ENCODE measurements at places on chromosomes 16 and 17.

DNA sequence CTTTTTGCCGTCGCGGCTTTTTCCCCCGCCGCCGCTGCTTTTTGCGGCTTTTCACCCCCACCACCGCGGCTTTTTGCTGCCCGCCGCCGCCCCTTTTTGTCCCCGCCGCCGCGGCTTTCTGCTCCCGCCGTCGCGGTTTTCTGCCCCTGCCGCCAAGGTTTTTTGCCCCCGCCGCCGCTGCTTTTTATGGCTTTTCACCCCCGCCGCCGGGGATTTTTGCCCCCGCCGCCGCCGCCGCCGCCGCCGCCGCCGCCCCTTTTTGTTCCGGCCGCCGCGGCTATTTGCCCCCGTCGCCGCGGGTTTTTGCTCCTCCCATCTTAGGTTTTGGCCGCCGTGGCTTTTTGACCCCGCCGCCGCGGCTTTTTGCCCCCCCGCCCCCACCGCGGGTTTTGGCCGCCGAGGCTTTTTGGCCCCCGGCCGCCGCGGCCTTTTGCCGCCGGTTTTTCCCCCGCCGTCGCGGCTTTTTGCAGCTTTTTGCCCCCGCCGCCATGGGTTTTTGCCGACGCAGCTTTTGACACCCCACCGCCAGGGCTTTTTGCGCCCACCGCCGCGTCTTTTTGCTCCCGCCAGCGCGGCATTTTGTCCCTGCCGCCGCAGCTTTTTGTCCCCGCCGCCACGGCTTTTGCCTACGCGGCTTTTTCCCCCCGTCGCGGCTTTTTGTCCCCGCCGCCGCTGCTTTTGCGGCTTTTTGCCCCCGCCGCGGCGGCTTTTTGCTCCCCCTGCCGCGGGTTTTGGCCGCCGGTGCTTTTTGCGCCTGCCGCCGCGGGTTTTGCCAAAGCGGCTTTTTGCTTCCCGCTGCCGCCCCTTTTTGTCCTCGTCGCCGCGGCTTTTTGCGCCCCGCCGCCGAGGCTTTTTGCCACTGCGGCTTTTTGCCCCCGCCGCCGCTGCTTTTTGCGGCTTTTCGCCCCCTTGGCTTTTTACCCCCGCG lies 519.4 kb upstream of the WSB1 start:
- no peak for DNase-seq

DNA sequence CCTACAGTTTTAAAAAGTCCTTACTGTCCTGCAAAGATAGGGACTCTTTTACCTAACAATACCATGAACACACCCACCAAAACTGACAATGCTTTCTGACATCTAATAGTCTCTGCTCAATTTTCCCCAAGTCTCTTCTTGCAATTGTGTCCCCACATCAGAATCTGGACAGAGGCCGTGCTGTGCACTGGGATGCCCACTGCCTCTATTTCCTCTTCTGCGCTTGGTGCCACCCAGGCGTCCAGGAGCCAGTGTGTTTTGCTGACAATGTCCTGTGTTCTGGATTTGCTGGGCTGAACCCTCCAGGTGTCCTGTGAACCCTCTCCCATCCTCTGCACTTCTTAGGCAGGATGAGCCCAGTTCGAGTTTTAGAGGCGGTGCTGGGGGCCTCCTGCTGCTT lies 6.4 kb upstream of the ARHGDIA start:
- DNase-seq, result no peak

DNA sequence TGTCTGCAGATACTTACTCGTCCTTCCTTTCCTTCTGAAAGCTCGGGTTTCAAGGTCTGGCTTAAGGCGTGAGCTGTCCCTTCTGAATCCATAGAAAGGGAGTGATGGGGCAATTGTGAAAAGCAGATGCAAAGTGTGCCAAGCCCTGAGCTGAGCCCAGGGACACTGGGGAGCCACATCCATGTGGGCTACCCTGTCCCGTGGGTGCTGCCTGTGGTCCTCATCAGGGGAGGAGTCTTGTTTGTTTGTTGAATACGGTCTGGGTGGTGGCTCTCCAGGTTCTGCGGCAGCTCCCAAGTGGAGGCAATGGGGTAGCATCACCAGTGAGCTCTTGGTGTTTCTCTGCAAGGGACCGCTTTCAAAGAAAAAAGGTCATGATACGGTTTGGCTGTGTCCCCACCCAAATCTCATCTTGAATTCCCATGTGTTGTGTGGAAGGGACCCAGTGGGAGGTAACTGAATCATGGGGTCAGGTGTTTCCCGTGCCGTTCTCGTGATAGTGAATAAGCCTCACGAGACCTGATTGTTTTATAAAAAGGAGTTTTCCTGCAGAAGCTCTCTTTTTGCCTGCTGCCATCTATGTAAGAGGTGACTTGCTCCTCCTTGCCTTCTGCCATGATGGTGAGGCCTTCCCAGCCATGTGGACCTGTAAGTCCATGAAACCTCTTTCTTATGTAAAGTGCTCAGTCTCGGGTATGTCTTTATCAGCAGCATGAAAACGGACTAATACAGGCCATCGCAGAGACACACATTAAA lies 1.0 kb upstream of the ALG1 start:
- no peak for DNase-seq

- DNase-seq, result no peak
Observed at GRCh38 chr16:23310217-23310616, 8.1 kb downstream of the SCNN1B start.

DNA sequence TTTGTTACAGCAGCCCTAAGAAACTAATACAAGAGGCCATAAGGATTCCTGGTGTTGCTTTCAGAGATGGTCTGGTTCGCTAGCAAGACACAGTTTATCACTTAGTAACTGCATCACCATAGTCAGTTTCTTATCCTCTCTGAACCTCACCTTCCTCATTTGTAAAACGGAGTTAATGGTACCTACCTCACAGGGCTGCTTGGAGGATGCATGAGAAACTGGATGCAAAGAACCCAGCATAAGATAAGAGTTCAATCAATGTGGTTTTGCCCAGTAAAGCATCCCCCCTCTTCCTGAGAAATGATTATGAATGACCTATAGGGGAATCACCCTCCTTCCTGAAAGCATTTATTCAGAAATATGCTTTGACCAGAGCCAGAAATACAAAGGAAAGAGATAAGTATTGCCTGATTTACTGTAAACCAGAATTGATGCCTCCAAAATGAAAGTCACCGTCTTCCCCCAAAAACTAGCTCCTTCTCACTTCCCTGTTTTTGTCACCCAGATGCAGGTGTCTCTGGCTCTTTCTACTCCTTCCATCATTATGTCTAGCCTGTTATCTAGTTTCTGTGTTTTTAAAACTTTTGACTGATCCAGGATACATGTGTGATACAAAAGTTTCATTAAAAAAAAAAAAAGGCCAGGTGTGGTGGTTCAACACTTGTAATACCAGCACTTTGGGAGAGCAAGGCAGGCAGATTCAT lies 2.8 kb upstream of the TEFM start:
- DNase-seq, result no peak

- DNase-seq, result peak; percentile 93
Observed at GRCh38 chr16:88799569-88800276, 3.9 kb upstream of the CDT1 start.

DNA sequence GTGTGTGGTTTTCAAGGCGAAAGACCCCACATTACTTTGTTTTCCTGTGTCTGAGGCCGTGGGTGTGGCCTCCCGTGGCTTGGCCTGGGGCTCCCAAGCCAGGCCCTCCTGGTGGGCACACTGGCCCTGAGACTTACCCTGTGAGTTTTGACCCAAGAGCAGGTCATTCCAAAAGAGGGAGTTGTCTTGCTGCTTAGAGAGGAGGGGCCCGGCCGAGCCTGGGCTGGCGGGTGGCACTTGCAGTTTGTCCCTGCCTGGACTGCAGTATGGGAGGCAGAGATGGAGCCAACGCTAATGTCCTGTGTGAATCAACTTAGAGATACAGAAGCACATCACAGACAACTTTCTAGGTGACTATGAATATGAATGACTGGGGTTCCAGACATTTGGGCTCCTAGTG lies 22.7 kb downstream of the PLEKHG4 start:
- no peak for DNase-seq

DNA sequence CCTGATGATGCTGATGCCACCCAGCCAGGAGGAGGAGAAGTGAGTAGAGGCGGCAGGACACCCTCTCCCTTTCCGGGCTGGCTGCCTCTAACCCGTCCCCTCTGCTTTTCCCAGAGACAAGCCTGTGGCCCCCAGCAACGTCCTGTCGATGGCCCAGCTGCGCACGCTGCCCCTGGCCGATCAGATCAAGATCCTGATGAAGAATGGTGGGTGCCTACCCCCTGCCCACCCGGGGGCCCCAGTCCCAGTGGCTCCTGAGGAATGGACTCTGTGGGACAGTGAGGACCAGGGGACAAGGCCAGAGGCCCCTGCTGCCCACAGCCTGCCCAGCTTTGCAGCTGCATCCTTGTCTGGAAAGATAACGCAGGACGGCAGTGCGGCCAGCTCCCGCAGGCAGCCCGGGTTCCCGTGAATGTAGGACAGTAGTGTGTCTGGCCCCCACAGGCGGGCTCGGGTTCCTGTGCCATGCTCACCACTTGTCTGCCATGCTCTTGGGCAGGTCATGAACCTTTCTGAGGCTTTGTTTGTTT lies 19.9 kb downstream of the POLR3E start:
- DNase-seq, result no peak

- no peak for DNase-seq
Observed at GRCh38 chr17:15112846-15113617, 152.1 kb downstream of the PMP22 start.

DNA sequence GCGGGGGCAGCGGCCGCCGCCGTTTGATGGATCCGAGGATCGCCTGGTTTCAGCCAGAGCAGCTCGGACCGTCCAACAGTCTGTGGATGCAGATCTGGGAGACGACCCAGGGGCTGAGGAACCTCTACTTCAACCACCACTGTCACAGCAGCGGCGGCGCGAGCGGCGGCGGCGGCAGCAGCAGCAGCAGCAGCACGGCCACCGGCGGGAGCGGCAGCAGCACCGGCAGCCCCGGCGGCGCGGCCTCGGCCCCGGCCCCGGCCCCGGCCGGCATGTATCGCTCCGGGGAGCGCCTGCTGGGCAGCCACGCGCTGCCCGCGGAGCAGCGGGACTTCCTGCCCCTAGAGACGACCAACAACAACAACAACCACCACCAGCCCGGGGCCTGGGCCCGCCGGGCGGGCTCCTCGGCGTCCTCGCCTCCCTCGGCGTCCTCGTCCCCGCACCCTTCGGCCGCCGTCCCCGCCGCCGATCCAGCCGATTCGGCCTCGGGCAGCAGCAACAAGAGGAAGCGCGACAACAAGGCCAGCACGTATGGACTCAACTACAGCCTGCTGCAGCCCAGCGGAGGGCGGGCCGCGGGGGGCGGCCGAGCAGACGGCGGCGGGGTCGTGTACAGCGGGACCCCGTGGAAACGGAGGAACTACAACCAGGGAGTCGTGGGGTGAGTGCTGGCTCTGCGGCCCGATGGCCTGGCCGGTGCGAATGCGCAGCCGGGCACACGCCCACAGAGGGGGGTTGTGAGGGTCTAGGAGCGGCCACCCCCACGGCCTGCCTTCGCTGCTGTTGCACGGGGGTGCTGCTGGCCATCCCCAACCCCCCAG lies 702 bp downstream of the TENT4B start:
- DNase-seq, result peak; percentile 30

- no peak for DNase-seq
Observed at GRCh38 chr17:63859257-63859656, 14.2 kb downstream of the CSH2 start.

DNA sequence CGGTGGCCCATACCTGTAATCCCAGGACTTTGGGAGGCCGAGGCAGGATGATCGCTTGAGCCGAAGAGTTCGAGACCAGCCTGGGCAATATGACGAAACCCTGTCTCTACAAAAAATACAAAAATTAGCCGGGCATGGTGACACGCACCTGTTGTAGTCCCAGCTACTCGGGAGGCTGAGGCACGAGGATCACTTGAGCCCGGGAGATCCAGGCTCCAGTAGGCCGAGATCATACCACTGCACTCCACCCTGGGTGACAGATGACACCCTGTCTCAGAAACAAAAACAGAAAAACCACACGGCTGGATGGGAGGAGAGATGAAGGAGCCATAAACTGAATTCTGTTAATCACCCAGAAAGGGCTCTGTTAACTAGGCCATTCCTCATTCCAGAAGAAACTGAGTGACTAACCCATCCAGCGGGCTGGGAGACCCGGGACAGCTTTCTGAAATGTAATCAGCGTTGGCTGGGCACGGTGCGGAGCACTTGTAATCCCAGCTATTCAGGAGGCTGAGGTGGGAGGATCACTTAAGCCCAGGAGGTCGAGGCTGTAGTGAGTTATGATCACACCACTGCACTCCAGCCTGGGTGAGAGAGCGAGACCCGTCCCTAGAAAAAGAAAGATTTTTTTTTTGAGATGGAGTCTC lies 641 bp upstream of the NT5C3B start:
- no peak for DNase-seq

- DNase-seq, result no peak
Observed at GRCh38 chr16:16045879-16046278, 96.5 kb downstream of the ABCC1 start.

DNA sequence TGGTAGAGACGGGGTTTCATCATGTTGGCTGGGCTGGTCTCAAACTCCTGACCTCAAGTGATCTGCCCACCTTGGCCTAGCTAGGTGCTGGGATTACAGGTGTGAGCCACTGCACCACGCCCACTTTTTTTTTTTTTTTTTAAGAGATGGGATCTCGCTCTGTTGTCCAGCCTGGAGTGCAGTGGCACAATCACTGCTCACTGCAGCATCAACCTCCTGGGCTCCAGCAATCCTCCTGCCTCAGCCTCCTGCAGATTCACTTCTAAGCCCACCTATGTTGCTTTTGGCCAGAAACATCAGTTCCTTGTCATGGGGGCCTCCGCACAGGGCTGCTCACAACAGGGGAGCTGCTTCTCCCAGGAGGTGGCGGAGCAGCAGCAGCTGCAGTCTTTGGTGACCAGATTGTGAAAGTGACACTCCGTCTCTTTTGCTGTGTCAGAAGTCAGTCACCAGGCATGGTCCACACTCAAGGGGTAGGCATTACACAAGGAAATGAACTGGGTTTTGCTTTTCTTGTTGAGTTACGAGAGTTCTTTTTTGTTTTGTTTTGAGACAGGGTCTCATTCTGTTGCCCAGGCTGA lies 4.5 kb upstream of the NME4 start:
- DNase-seq, result no peak

- DNase-seq, result no peak
Observed at GRCh38 chr17:42016411-42016831, 818 bp downstream of the DNAJC7 start.

- DNase-seq, result no peak
Observed at GRCh38 chr16:11232302-11232851, 23.6 kb downstream of the SOCS1 start.

DNA sequence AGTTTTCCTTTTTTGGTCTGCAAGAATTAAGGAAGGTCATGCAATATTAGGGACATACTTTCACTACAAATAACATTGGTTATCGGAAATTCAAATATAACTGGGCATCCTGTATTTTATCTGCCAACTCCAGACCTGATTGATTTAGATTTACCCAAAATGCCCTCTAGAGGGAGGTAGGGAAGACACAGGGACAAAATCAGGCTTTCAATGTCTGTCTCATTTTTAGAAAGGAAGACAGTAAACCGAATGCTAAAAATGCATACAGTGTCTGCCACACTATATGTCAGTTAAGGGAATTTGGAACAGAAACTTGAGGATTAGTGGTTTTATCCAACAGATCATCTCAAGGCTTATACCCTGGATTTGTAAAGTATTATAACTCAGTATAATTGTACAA lies 161.7 kb upstream of the SOX9 start:
- no peak for DNase-seq

- DNase-seq, result no peak
Observed at GRCh38 chr17:79608624-79608959, 2.3 kb downstream of the RBFOX3 start.

- DNase-seq, result no peak
Observed at GRCh38 chr16:90031931-90032673, 12.8 kb upstream of the DBNDD1 start.

GRCh38 chr17:65022751-65023700 lies 33.5 kb downstream of the GNA13 start:
- no peak for DNase-seq
